ENCODE measurements at places on chromosomes 12 and 14. TPM values are rescaled to one million over a fixed set of nuclear protein-coding genes. Genes with fewer than 3 reads are reported as not detected.

DNA sequence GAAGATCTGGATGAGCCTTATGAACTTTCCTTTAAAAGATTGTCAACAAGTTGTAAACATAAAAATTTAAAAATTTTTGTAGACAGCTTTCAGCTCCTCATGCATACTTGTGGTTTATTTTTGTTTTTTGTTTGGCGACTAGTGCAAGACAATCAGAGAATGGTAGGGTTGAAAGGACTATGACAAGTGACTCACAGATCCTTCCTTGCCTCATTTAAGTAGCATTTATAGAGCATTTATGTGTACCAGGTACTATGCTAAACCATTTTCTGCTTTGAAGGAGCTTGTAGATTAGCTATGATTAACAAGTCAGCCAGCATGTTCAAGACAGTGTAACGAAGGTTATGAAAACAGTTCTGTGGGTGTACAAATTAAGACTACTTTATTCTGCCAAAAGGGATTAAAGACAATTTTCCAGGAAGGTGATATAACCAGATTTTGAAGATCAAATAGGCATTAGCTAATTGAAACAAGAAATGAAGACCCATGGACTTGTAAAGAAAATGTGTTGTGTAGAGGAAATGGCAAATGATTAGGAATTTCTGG lies 122.0 kb downstream of the PCNX1 start:
- no peak overlapping the region for H3K4me3 ChIP-seq
- H3K4me1 ChIP-seq, result no peaks in the 10 kb centered on the region
- no peaks in the 10 kb centered on the region for H3K36me3 ChIP-seq
- no peak for DNase-seq
- no peaks in the 10 kb centered on the region for H3K27me3 ChIP-seq

DNA sequence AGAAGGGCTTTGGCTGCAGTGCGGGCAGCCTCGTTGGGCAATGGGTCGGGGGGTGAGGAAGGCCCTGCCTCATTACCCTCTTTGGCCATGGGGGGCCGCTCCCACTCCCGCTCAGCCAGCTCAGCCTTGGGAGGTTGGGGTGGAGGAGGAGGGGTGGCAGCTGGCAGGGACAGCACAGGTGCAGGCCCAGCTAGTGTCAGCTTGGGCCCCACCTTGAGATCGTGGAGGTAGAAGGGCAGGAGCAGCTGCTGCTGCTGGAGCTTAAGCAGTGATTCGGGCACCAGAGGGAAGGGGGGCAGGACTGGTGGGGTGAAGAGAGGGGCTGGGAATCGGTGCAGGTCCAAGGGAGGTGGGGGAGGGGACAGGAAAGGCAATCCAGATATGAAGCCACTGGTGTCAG lies 26.0 kb downstream of the ZFHX2 start:
- no peaks in the 10 kb centered on the region for H3K4me1 ChIP-seq
- no peak overlapping the region for H3K27ac ChIP-seq
- DNase-seq, result no peak
- H3K36me3 ChIP-seq, result no peaks in the 10 kb centered on the region
- no peaks in the 10 kb centered on the region for H3K27me3 ChIP-seq
- H3K4me3 ChIP-seq, result no peak overlapping the region

Gene TTC6
- 13.4 TPM for total RNA-seq

- no peak overlapping the region for H3K27ac ChIP-seq
- H3K27me3 ChIP-seq, result peaks cover 11% of the 10 kb centered on the region
- H3K4me1 ChIP-seq, result no peaks in the 10 kb centered on the region
- DNase-seq, result no peak
- H3K4me3 ChIP-seq, result no peak overlapping the region
- no peaks in the 10 kb centered on the region for H3K36me3 ChIP-seq
Measured at GRCh38 chr12:75130811-75131210, 78.8 kb downstream of the KCNC2 start.

DNA sequence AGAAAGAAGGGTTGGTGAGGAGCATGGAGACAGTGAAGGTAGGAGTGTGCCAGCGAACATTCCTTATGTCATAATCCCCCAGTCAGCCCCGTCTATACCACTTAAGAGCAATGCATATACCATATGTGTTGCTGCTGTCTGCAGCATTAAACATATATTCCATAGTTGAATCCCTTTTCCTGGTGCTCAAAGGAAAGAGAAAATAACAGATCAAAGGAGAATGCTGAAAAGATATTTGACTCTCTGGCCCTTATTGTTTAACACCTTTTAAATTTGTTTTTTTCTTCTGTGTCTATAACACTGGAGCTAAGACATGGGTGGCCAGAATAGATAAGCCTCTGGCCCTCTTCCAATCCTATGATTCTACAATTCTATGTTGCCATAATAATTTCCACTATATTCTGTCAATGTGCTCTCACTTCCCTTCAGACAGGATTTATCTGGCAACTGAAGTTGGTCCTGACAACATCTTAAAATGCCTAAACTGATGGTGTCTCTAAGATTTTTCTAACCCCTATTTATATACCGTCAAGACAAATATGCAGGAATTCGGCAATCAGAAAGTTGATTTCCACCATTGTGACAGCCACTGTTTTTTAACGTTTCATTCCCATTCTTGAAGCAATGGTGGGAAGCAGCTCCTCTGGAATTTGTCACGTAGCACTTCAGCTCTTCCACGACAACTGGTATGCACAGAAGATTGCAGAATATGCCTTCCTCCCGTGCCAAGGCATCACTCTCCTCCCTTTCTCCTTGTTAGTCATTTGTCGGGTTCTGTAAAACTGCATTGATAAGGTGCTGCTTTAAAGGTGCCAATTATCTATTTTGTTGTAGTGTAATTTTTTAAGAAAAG lies 204.7 kb downstream of the BCAT1 start:
- H3K27ac ChIP-seq, result no peak overlapping the region

Data from PC-3 (cell line).